ENCODE measurements at places on chromosomes 12 and 14.

DNA sequence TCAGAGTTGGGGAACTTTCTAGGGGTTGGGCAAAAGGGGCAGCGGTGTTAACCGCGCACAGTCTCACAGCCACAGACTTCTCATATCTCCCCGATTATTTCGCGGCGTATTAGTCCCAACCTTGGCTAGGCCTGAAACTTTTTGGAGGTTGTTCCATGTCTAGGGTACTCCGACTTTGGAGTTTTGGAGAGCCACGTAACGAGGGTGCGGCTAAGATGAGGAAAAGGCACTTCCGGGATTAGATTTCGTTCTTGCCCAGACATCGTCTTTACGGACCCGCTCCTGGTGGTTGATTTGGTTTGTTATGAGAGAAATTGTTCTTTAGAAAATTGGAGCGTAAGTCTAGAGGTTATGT lies 513 bp downstream of the CCNK start:
- peak; percentile 13 for DNase-seq

- DNase-seq: no peak
These were observed 81.6 kb downstream of the PRMT8 start for GRCh38 chr12:3572560-3572959.

DNA sequence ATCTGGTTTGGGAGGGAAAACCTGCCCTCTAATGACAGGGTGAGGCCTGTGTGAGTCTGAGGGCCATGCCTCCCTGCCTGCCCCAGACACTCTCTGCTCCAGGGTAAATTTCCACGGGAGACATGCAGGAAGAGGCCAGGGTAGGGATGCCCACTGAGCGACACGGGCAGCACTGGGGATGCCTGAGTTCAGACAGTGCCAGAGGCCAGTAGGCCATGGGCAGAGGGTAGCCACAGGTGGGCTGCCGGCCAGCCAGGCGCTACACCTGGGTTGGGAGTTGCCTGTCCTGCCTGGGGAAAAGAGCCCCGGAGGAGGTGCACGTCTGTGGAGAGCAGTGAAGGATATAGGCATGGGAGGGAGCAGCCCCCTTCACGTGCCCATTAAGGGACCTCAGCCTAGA lies 3.6 kb downstream of the SERPINA12 start:
- no peak for DNase-seq

GRCh38 chr14:84343656-84344055 lies 1186.3 kb upstream of the FLRT2 start:
- DNase-seq: no peak

DNA sequence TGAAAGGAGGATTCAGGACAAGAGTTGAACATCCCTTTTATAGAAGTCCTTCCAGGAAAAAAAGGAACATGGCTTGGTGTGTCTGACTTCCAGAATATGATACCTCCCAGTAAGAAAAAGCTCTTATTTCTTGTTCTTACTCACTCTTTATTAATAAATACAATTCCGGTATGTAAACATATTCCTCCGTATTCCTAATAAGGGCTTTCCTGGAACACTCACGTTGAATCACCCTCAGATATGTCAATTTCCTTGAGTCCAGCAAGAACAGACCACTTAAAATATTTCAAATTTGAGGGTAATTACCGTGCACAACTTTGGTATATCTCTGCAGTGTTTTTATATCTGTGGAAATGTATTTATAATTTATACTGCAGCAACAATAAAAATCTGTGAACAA lies 385.6 kb downstream of the SYT1 start:
- DNase-seq: no peak

GRCh38 chr12:71873821-71874220 lies 34.3 kb downstream of the TBC1D15 start:
- no peak for DNase-seq

DNA sequence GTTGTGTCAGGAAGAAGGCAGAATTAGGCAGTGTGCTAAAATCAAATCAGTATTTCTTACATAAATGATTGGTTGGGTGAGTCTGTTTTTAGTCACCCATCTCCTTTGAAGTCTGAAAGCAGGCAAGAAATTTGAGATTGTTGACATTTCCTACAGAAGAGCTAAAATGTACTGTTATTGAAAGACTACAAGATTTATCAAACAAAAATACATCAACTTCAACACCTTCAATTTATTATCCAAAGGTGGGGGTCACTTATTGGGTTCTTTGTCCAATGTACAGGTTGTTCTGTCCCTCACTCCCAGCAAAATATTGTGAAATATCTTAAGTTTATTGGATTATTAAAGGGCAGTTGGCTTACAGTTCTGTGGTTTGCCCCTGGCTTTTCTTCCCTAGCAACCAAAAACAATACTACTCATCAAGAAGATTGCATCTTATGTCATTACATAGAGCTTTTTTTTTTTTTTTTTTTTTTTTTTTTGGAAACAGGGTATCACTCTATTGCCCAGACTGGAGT lies 20.6 kb upstream of the PKP2 start:
- no peak for DNase-seq

DNA sequence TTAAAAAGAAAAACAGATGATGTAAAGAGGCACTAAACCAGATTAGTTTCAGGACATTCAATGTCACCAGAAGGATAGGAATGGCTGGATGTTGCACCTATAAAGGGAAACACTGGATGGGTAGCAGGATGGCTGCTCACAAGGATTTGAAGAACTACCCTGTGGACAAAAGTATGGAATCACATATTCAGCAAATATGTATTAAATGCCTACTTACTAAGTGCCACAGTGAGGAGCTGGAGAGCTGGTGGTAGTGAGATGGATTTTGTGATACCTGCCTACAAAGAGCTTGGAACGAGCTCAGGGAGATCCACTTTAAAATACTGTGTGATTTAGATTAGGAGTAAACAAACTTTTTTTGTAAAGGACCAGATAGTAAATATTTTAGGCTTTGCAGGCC lies 316.2 kb downstream of the PAWR start:
- no peak for DNase-seq

DNA sequence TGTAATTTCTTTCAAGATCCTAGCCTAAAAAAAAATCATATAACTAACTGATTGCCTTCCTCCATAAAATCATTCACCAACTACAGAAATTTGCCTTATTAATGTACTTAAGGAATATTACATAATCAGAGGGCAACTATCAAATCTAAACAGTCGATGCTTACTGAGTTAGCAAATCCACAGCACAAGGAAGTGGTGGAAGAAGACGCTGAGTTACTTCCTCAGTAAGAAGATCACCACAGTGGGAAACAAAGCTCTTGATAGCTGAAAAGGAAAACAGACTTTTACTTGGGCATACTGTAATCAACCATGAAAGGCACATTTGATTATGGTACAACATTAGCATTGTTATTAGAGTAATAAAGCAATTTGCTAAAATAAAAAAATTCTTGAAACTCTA lies 48.7 kb downstream of the HEATR5A start:
- DNase-seq: no peak

GRCh38 chr14:50065583-50065982 lies 50.8 kb downstream of the VCPKMT start:
- no peak for DNase-seq

DNA sequence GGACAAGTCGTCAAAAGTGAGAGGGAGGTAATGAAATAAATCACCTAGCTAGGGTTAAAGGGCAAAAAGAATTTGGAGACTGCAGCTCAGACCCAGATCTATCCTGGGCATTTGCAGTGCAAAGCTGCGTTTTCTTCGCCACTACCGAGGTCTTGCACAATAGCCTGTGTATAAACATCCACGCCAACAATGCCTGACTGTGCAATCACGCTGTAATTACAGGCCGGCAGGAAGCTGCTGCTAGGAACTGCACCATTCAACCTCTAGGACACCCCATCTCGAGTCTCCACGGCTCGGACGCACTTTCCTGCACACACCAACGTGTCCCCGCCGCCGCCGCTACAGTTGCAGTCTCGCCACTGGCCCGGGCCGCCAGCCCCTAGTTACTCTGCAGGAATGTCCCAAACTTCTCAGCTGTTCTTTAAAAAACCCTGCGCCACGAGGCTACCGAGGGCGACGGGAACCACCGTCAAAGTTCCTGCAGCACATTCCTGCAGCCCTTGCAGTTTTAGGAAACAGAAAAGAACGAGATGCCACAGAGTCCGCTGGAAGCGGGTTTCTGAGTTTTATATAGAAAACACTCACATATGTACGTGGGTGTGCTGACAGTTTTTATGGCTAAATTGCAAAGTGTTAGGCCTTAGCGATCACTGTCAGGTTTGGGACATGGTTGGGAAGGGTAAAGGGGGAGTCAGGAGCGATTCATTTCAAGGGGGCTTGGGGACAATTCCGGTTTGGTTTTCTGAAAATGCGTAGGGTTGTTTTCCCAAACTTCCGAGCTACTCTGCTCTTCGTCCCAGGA lies 65.6 kb upstream of the PTGR2 start:
- DNase-seq: peak; percentile 62

GRCh38 chr12:61161961-61162360 lies 1098.2 kb upstream of the USP15 start:
- DNase-seq: no peak

- no peak for DNase-seq
These were observed 43.0 kb downstream of the NGB start for GRCh38 chr14:77228056-77228455.

- DNase-seq: peak; percentile 38
These were observed 11.8 kb downstream of the COPS7A start for GRCh38 chr12:6735448-6736191.

DNA sequence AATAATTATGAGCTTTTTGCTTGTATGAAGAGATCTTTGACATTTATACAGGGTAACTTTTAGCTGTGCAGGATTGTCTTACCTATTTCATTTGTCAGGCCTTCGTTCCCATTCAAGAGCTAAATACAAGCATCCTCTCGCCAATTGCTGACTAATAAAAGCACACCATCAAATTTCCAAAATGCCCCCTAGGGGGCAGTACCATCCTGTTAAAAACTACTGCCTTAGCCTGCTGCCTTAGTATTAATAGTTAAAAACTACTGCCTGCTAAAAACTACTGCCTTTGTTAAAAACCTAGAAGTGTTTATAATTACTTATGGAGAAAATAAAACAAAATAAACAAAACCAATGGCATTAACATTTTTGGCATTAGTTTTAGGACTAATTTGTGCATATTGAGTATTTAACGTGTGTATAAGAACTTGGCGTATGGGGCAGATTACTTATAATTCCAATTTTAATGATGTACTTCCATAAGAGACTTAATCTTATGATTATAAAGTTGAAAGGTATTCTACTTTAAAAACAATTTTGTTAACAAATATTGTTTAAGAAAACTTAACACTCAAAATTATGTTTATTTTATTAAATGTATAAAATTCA lies 3.0 kb upstream of the IFI27L2 start:
- peak; percentile 85 for DNase-seq

GRCh38 chr14:67186789-67187584 lies 2.3 kb upstream of the GARIN2 start:
- DNase-seq: no peak

- DNase-seq: no peak
These were observed 87.6 kb downstream of the GCH1 start for GRCh38 chr14:54815016-54815415.

- no peak for DNase-seq
These were observed 29.0 kb downstream of the NFKBIA start for GRCh38 chr14:35375558-35376025.

- no peak for DNase-seq
These were observed 501 bp downstream of the C1R start for GRCh38 chr12:7091660-7092228.

DNA sequence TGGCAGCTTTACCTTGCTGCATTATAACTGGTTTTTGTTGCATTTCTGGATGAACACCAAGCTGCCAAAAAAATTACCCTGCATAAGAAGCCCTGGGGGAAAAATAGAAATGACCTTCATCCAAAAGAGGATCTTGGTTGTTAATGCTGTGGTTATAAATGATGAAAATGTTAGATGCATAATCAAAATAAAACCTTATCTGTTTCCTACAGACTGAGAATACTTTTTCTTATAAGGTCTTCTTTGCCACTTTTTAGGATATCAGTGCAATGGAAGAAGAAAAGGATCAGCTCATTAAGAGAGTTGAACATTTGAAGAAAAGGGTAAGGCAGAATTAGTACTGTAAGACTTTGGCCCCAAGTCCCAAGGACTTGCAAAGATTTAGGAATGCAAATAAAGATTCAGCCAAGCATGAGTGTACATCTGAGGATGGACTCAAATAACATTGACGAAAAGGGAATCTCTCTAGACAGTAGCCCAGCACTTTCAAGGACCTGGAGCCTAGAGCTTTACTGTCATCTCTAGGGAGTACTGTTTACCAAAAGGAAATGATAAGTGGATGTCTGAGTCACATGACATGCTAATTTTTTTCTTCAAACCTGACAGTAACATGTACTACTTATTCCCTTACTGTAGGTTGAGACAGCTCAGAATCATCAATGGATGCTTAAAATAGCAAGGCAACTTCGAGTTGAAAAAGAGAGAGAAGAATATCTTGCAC lies 10.7 kb downstream of the IFT81 start:
- no peak for DNase-seq

- no peak for DNase-seq
These were observed 336.5 kb downstream of the FSCB start for GRCh38 chr14:44170556-44170955.

- DNase-seq: no peak
These were observed 85.3 kb upstream of the FLRT2 start for GRCh38 chr14:85444635-85445034.

DNA sequence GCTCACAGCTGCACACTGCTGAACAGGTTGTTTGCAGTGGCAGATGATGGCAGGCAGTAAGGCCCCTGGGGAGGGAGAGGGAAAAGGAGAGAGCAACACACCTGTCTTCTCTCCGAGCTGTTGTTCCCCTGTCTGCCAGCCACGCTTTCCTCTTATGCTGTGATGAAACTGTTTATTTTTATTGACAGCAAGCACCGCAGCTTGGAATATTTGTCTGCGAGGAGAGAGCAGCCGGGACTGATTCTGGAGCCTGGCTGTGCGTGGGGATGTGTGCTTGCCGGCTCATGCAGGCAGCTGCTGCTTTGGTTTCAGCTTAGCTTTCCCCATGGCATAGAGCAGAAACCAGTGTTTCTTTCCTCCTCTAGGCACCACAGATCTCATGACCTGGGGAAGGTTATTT lies 58.7 kb upstream of the KCNA5 start:
- DNase-seq: no peak

- DNase-seq: no peak
These were observed 5.8 kb upstream of the FRS2 start for GRCh38 chr12:69464428-69464827.

- DNase-seq: no peak
These were observed 6.7 kb downstream of the CFL2 start for GRCh38 chr14:34707722-34708121.

- DNase-seq: no peak
These were observed 35.7 kb upstream of the HIF1A start for GRCh38 chr14:61659582-61659981.

DNA sequence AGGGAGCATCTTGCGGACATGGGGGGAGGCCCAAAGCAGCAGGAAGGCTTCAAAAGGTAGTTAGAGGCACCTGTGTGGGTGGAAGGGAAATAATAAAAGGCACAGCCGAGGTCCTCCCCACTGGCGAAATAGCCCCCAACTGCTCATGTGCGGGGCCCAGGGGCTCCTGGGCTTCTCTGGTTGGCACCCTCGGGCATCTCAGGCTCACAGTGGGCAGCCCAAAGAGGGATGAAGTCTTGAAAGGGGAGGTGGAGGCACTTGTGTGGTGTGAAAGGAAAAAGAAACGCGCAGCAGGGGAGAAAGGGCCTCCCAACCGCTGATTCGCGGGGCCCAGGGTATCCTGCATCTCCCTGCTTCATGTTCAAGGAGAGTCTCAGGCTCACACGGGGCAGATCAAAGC lies 579.4 kb downstream of the ALG10 start:
- DNase-seq: no peak

- DNase-seq: no peak
These were observed 46.9 kb downstream of the EVL start for GRCh38 chr14:100111931-100112704.
